ENCODE measurements at places on chromosomes 16 and 17. TPM values are rescaled to one million over a fixed set of nuclear protein-coding genes. Genes with fewer than 3 reads are reported as not detected.

BCO1 gene
- not detected for total RNA-seq

FBXW10B gene
- 28.0 TPM for total RNA-seq

NPIPA5 gene
- 1.9 TPM for total RNA-seq

NPIPA3 gene
- total RNA-seq, result 0.79 TPM

SLC5A10 gene
- 0.76 TPM for total RNA-seq

MLST8 gene
- 33.1 TPM for total RNA-seq

HS3ST3A1 gene
- total RNA-seq, result 12.0 TPM

CACNG5 gene
- total RNA-seq, result not detected

CIITA gene
- total RNA-seq, result 7.7 TPM

KRTAP2-3 gene
- total RNA-seq, result not detected

DOK4 gene
- 42.7 TPM for total RNA-seq

KRTAP2-1 gene
- total RNA-seq, result not detected

SHCBP1 gene
- total RNA-seq, result 1.9 TPM

ZFP3 gene
- total RNA-seq, result 6.1 TPM

ENPP7 gene
- total RNA-seq, result not detected

NUBP2 gene
- total RNA-seq, result 75.2 TPM

Data from esophagus squamous epithelium (tissue), 5 donors.